ENCODE measurements at places on chromosomes 5 and 9. TPM values are rescaled to one million over a fixed set of nuclear protein-coding genes. Genes with fewer than 3 reads are reported as not detected.

LCN10 gene
- not detected for total RNA-seq

- H3K27me3 ChIP-seq, result no peaks in the 10 kb centered on the region
- H3K4me1 ChIP-seq, result no peaks in the 10 kb centered on the region
- H3K4me3 ChIP-seq, result no peak overlapping the region
- DNase-seq, result no peak
- H3K36me3 ChIP-seq, result no peaks in the 10 kb centered on the region
- H3K27ac ChIP-seq, result no peak overlapping the region
Measured at GRCh38 chr9:88372103-88372654, 16.1 kb upstream of the SPIN1 start.

DNAH5 gene
- 0.63 TPM for total RNA-seq

GRCh38 chr9:70994582-70994981 lies 126.8 kb downstream of the TRPM3 start:
- H3K4me1 ChIP-seq, result no peaks in the 10 kb centered on the region
- no peak for DNase-seq
- no peak overlapping the region for H3K4me3 ChIP-seq
- H3K27ac ChIP-seq, result no peak overlapping the region
- no peaks in the 10 kb centered on the region for H3K36me3 ChIP-seq

- H3K36me3 ChIP-seq, result no peaks in the 10 kb centered on the region
- H3K4me3 ChIP-seq, result no peak overlapping the region
- no peaks in the 10 kb centered on the region for H3K4me1 ChIP-seq
- no peak overlapping the region for H3K27ac ChIP-seq
- DNase-seq, result no peak
- H3K27me3 ChIP-seq, result no peaks in the 10 kb centered on the region
Measured at GRCh38 chr9:82188817-82189216, 200.2 kb downstream of the SPATA31D1 start.

ZNF462 gene
- total RNA-seq, result 6.5 TPM

SMIM33 gene
- not detected for total RNA-seq

DNA sequence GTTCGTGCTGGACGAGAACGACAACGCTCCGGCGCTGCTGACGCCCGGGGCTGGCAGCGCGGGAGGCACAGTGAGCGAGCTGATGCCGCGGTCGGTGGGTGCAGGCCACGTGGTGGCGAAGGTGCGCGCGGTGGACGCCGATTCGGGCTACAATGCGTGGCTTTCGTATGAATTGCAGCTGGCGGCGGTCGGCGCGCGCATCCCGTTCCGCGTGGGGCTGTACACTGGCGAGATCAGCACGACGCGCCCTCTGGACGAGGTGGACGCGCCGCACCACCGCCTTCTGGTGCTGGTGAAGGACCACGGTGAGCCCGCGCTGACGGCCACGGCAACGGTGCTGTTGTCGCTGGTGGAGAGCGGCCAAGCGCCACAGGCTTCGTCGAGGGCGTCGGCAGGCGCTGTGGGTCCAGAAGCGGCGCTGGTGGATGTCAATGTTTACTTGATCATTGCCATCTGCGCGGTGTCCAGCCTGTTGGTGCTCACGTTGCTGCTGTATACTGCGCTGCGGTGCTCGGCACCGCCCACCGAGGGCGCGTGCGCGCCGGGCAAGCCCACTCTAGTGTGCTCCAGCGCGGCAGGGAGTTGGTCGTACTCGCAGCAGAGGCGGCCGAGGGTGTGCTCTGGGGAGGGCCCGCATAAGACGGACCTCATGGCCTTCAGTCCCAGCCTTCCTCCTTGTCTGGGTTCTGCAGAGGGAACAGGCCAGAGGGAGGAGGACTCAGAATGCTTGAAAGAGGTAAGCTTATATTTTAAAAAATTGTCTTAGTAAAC lies 2.2 kb downstream of the PCDHA13 start:
- H3K4me1 ChIP-seq, result no peaks in the 10 kb centered on the region
- H3K36me3 ChIP-seq, result no peaks in the 10 kb centered on the region
- DNase-seq, result no peak
- H3K27me3 ChIP-seq, result no peaks in the 10 kb centered on the region

DNA sequence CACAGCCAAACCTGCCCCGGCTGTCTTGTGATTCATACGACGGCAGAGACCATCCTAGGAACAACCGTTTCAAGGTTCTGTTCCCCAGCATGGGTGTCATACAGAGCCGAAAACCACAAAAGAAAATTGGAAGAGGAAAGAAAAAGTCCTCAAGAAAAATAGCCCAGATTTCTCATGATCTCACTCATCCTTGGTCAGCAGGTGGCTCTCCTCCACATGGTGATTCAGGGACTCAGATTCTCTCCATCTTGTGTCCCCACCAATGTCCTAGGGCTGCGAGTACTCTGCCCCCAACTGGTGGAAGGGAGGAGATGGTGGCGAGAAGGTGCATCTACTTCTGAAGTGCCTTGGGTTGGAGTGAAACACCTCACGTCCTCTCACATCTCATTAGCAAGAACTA lies 25.6 kb downstream of the PDZD2 start:
- H3K4me1 ChIP-seq, result no peaks in the 10 kb centered on the region
- no peak overlapping the region for H3K27ac ChIP-seq
- H3K36me3 ChIP-seq, result no peaks in the 10 kb centered on the region
- no peaks in the 10 kb centered on the region for H3K27me3 ChIP-seq
- no peak overlapping the region for H3K4me3 ChIP-seq

IFNB1 gene
- not detected for total RNA-seq

- no peaks in the 10 kb centered on the region for H3K27me3 ChIP-seq
- H3K36me3 ChIP-seq, result no peaks in the 10 kb centered on the region
- H3K27ac ChIP-seq, result no peak overlapping the region
- no peaks in the 10 kb centered on the region for H3K4me1 ChIP-seq
- H3K4me3 ChIP-seq, result no peak overlapping the region
Measured at GRCh38 chr9:75299324-75299723, 211.0 kb downstream of the OSTF1 start.

DNA sequence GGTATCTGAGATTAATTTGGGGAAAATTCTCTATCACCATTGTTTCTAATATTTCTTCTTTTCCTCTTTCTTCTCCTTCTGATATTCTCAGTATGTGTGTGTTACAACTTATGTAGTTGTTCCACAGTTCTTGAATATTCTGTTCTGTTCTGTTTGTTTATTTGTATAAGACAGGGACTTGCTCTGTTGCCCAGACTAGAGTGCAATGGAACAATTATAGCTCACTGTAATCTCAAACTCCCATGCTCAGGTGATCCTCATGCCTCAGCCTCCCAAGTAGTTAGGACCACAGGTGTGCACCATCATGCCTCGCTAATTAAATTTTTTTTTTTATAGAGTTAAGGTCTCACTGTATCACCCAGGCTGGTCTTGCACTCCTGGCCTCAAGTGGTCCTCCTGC lies 145.8 kb upstream of the TUT7 start:
- DNase-seq, result no peak
- no peaks in the 10 kb centered on the region for H3K36me3 ChIP-seq
- H3K27me3 ChIP-seq, result no peaks in the 10 kb centered on the region
- H3K4me3 ChIP-seq, result no peak overlapping the region
